ENCODE measurements at places on chromosomes 6 and 20. TPM values are rescaled to one million over a fixed set of nuclear protein-coding genes. Genes with fewer than 3 reads are reported as not detected.

The TINAG gene
- total RNA-seq: 0.47 TPM

The DSP gene
- 333 TPM for total RNA-seq

The AIF1 gene
- 8.8 TPM for total RNA-seq

The SAMD5 gene
- 0.34 TPM for total RNA-seq

All from heart right ventricle (tissue), 16 donors.